Glutamatergic neuron (in vitro differentiated cells): ENCODE measurements at places on chromosomes 6 and 20. TPM values are rescaled to one million over a fixed set of nuclear protein-coding genes. Genes with fewer than 3 reads are reported as not detected.

- no peak for DNase-seq
Measured at GRCh38 chr6:119384444-119384843, 34.9 kb upstream of the MAN1A1 start.

Gene WFDC10B
- not detected for total RNA-seq

GRCh38 chr6:67875877-67876383, 759.2 kb upstream of the ADGRB3 start:
- no peak for DNase-seq

- peak; percentile 56 for DNase-seq
Measured at GRCh38 chr6:170176898-170177771, 113.7 kb downstream of the DLL1 start.

GRCh38 chr6:154535147-154535546, 24.7 kb upstream of the CNKSR3 start:
- no peak for DNase-seq

- DNase-seq, result no peak
Measured at GRCh38 chr6:139392794-139393193, 18.3 kb upstream of the CITED2 start.

Gene CEP85L
- total RNA-seq, result 51.5 TPM

DNA sequence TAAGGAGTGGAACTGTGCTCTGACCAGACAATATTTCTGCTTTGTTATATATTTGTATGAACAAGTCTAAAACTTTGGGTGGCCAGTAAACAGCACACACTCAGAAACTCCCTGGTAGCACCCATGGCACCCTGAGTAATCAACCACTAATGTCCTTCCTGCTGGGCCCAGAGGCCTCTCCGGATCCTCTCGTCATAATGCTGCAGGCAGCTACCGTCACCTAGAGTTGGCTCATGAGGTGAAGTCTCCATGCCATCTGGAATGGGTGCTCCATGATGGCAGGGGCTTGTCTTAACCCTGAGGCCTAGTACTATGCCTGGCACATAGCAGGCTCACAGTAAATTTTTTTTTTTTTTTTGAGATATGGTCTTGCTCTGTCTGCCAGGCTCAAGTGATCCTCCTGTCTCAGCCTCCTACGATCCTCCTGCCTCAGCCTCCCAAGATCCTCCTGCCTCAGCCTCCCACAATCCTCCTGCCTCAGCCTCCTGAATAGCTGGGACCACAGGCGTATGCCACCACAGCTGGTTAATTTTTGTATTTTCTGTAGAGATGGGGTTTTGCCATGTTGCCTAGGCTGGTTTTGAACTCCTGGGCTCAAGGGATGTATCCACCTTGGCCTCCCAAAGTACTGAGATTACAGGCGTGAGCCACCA, 3.0 kb upstream of the SDCBP2 start:
- no peak for DNase-seq

GRCh38 chr20:62149532-62150309, 6.2 kb downstream of the SS18L1 start:
- DNase-seq, result no peak

DNA sequence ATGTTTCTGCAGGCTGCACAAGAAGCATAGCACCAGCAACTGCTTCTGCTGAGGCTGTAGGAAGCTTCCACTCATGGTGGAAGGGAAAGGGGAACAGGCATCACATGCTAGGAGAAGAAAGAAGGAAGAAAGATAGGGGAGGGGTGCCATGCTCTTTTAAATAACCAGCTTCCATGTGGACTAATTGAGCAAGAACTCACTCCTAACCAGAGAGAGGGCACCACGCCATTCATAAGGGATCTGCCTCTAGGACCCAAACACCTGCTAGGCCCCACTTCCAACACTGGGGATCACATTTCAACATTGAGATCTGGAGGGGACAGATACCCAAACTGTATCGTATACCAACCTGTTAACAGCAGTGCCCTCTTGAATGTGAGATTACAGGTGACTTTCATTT, 46.9 kb upstream of the ARMC2 start:
- DNase-seq, result no peak

GRCh38 chr6:106501960-106502371, 127.3 kb downstream of the RTN4IP1 start:
- no peak for DNase-seq

DNA sequence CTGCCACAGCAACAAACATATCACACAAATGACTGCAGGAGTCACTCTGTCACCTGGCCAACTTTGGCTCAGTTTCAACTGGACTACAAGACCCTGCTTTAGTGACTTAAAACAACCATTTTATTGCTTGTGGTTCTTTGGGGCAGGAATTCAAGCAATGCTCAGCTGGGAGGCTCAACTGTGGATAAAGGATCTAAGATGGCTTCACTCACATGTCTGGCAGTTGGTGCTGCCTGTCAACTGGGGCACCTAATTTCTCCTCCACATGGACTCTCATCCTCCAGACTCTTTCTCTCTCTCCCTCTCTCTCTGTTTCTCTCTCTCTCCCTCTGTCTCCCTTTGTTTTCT, 2.8 kb upstream of the EPB41L2 start:
- no peak for DNase-seq

- DNase-seq, result no peak
Measured at GRCh38 chr20:19779634-19780033, 21.6 kb downstream of the RIN2 start.

DNA sequence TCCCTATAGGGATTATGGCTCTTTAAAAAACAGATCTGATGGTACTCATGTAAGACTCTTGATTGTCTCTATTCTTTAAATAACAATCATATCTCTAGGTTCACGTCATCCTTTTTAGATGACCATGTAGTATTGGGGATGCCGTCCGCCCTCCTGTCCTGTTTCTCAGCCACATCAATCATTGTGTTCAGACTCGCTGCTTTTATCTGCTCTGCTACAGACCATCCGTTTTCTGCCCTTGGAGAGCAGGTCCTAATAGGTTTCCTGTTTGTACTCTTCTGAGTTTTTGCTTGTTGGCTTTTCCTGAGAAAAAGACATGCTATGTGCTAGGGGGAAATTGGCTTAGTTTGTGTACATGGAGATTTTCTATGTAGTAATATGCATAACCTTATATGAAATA, 76.8 kb downstream of the SASH1 start:
- DNase-seq, result no peak

Gene GGTLC1
- total RNA-seq, result not detected

Gene ZNF184
- 10.8 TPM for total RNA-seq

DNA sequence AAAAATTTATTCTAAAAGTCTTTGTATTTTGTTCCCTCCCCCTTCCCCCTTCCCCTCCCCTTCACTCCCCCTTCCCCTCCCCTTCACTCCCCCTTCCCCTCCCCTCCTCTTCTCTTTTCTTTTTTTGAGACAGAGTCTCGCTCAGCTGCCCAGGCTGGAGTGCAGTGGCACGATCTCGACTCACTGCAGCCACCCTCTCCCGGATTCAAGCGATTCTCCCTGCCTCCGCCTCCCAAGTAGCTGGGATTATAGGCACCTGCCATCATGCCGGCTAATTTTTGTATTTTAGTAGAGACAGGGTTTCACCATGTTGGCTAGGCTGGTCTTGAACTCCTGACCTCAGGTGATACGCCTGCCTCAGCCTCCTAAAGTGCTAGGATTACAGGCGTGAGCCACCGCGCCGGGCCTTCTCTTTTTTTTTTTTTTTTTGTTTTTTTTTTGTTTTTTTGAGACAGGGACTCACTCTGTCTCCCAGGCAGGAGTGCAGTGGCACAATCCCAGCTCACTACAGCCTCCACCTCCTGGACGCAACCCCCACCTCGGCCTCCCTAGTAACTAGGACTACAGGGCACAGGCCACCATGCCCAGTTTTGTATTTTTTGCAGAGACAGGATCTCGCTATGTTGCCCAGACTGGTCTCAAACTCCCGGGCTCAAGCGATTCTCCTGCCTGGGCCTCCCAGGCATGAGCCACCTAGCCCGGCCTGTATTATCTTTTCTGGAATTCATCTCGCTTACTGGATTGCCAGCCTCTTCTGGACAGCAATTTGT, 1.1 kb upstream of the AFG1L start:
- no peak for DNase-seq

DNA sequence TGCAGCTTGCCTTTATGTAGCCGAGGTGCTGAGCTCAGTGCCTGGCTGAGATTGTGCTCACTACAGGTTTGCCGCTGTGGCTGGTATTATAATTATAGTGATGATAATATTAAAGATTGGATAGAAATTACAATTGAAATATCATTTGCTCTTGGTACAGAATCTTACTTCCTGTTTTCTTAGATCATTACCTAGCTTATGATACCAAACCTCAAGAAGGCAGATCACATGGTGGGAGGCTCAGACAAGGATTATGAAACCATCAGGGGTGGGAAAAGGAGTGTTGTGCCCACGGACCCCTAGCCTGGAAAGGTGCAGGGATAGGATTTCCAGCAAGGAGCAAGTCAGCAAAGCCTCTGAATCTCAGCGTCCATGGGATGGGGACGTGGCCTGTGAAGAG, 70.6 kb downstream of the IGF2R start:
- DNase-seq, result no peak

Gene PHACTR1
- 50.7 TPM for total RNA-seq
